ENCODE measurements at places on chromosomes 3 and 15.

DNA sequence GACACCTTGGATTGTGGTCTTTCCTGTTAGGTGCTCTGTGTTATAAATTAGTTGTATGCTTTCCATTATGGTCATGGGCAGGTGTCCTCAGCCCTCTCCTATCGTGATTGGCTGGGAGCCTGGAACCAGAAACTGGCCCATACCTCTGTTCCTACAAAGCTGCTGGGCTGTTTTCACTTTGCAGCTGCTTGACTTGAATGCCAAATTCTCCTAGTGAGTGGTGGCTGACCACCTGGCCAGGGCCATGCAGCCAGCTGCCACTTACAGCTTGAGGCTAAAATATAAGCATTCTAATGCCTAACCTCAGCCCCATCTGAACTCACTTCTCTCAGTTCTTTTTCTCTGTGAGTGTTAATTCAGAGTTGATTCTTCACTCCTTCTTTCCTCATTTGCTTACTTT lies 239.3 kb upstream of the GBE1 start:
- no peak for DNase-seq

DNA sequence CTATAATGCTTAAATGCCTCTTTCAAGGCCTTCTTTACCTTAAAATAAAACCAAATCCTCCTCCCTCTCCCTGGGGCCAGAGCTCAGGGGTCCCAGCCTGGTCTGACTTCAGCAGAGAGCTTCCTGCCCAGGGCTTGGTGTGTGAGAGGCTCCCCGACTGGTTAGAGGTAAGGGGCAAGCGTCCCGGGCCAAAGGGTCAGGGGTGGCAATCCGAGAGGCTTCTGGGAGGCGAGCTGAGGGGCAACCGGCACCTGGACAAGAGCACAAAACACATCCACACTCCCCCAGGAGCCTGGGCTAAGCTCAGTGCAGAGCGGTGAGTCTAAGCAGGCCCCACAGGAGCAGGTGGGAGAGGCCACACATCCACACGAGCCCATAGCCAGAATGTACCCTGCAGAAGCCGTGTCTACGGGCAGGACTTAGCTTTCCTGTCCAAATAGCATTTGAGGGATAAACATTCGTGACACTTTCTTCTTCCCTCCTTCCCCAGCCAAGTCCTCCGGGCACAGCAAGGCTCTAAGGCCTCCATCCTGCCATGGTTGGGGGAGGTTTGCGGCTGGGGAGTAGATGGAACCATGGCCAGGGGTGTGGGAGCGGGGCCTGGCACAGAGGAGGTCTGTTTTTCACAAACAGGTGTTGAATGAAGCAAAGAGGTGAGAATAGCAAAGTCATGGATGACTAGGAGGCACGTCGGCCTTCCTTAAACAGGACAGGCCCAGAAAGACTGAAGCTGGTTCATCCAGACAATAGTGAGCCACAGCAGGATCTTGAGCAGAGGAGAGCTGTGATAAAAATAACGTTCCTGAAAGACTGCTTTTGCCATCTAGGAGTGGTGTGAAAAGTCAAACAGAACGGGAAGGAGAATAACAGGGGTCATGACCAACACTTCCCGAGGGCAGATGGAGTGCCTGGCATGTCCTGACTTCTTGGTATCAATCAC lies 98.7 kb upstream of the IQSEC1 start:
- no peak for DNase-seq

DNA sequence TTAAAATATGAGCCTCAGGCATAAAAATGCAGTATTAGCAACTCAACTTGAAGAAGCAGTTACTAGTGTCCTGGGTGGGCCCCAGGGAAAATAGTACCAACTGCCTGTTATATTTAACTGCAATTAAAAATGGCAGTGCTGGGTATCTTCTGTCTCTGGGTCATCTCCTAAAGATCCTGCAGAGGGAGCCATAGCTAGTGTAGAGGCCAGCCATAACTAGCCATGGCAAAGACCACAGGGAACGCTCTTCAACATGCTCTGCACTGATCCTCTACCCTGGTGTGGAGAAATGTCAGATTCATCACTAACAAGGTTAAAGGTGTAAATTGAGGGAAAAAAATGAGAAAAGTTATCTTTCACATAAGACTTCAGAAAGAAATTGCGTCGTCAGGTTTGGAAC lies 181.3 kb downstream of the SNRPN start:
- no peak for DNase-seq

DNA sequence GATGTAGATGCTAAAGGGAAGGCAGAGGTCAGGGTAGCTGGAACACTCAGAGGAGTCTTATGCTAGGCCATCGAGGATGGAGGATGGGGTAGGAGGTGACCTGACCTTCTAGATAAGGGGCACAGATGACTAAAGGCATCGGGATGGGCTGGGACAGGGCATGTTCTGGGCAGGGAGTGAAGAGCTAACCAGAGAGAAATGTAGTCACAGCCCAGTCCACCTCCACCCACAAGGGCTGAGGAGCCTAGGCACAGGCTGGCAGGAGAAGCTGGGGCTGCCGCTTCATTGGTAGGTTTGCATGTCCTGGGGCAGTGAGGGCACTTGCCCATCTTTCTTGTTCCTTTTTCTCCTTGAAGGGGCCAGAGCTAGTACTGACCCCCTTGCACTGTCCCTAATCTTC lies 12.6 kb downstream of the CLK3 start:
- DNase-seq, result no peak

- no peak for DNase-seq
Measured at GRCh38 chr15:81199031-81199779, 2.5 kb downstream of the IL16 start.

- DNase-seq, result no peak
Measured at GRCh38 chr15:31758126-31758525, 272.2 kb upstream of the CHRNA7 start.

GRCh38 chr15:93150910-93151881 lies 62.2 kb upstream of the RGMA start:
- DNase-seq, result no peak

- DNase-seq, result no peak
Measured at GRCh38 chr3:129573493-129573892, 30.5 kb downstream of the H1-8 start.
